Stimulated activated CD4-positive, alpha-beta T cell treated with anti-CD3 and anti-CD28 coated beads, Interleukin-1b, Interleukin-23, amount 100 ng/mL, for 1 hour (primary cell): ENCODE measurements at places on chromosomes 2 and 18.

GRCh38 chr2:194992648-194993047 is 664.4 kb upstream of the SLC39A10 start:
- DNase-seq, result no peak

DNA sequence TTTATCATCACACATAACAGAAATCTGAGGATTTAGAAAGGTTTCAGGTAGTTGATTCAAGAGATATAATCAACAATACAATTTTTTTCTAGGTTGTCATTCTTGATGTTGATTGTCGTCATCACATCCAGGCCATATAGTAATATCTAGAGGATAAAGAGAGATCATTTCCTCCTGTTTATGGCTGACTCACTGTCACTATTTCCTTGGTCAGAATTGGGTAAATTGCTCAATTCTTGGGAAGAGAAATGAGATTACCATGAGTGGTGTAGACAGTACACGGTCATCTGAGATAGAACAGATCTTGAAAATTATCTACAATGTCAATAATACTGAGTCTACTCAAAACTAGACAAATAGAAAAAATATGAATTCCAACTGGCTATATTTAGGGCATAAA is 78.8 kb downstream of the ZNF804A start:
- DNase-seq, result no peak

DNA sequence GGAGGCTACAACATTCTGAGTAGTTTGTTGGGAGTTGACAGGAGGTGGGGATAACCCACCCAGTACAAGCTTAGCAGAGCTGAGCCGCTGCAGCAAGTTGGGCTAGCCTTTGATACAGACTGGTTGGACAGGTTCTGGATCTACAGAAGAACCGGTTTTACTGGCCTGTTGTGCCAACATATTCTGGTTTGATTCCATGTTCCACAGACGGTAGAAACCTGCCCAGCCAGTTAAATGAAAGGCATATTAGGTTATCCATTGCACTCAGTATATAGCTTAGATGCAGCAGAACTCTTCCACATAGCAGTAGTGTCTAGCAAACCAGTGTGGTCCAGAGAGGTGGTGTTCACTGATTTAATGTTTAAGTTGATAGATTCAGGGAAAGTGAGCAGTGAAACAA is 19.3 kb upstream of the RBBP8 start:
- DNase-seq, result no peak

DNA sequence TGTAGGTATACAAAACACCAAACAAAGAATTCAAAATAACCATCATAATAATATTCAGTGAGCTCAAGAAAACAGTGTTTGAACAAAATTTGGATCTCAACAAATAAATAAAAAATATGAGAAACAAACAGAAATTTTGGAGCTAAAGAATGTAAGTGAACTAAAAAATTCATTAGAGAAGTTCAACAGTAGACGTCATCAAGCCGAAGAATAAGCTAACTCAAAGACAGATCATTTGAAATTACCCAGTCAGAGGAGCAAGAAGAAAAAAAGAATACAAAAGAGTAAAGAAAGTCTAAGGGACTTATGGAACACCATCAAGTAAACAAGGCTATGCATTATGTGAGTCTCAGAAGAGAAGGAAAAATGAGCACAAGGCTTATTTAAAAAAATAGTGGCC is 16.6 kb upstream of the SPP2 start:
- DNase-seq, result no peak

- no peak for DNase-seq
Observed at GRCh38 chr2:138036522-138036921, 72.2 kb downstream of the HNMT start.

GRCh38 chr2:18213986-18214385 is 335.5 kb downstream of the KCNS3 start:
- no peak for DNase-seq

- no peak for DNase-seq
Observed at GRCh38 chr2:136215908-136216472, 98.0 kb upstream of the CXCR4 start.

DNA sequence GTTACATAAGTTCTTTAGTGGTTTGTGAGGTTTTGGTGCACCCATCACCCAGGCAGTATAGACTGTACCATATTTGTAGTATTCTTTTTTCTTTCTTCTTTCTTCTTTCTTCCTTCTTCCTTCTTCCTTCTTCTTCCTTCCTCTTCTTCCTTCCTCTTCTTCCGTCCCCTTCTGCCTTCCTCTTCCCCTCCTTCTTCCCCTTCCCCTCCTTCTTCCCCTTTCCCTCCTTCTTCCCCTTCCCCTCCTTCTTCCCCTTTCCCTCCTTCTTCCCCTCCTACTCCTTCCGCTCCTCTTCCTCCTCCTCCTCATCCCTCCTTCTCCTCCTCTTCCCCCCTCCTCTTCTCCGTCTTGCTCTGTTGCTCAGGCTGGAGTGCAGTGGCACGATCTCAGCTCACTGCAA is 41.6 kb downstream of the CAB39 start:
- no peak for DNase-seq

DNA sequence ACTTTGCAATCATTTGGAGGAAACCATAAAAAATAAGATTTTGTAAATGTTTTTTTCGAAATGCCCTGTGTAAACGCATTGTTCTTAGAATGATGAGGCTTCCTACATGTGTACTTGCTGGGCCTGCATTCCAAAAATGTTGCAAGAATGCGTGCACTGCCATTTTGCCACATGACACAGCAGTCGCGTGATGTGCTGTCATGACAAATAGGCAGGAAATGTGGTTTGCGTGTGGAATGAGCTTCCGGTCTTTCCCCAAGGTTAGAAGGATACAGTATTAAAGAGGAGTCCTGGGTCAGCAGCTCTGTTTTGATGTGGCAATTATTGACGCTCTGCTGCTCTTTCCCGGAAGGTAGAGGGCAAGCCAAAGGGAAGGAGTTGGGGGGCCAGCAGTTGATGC is 18.1 kb upstream of the SERPINB2 start:
- no peak for DNase-seq

GRCh38 chr2:96869281-96869821 is 529 bp downstream of the SEMA4C start:
- DNase-seq, result no peak

- DNase-seq, result no peak
Observed at GRCh38 chr18:8699948-8700347, 5.4 kb upstream of the MTCL1 start.

DNA sequence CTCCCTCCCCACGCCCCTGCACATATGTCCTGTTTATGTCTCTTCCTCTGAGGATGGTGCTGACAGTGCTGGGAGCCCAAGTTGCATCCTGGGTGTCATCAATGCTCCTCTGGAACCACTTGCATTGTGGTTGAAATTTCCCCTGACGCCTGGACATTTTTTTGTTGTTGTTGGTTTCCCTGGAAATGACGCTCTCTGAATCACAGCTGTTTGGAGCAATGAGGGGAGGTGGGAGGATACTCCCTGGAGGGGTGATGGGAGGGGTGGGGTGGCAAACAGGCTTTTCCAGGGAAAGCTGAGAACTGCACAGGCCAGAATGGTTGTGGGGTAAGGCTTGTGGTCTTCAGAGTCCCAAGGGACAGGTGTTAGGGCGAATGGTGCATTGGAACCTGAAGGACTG is 29.6 kb downstream of the CELF4 start:
- no peak for DNase-seq

DNA sequence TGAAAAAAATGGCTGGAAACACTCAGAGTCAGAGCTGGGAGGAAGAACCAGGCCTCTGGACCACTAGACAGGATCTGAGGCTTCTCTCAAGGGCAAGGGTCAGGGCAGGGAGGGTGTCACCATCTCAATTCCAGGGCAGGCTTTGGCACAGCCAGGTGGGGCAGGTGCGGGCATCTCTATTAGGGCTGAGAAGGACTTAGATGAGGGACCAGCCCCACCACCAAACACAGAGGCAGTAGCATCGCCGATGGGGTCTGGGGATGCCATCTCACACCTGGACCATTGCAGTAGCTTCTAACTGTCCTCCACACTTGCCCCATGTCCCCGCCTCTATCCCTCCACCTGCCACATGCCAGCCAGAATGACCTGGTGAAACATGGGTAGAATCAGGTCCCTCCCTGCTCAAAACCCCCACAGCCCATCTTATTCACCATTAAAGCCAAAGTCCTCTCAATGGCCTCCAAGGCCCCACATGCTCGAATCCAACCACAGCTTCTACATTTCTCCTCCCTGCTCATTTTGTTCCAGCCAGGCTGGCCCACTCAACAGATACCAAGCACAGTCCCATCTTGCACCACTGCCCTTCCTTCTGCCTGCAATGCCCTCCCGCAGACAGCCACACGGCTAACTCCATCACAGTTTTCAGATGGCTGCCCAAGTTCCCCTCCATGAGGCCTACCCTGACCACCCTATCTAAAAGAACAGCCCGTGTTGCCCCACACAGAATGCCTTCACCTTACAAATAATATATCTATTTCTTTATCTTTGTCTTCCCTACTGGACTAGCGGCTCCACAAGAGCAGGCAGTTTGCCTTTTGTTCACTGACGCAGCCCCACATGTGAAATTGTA is 177.4 kb downstream of the SMAD2 start:
- DNase-seq, result no peak

DNA sequence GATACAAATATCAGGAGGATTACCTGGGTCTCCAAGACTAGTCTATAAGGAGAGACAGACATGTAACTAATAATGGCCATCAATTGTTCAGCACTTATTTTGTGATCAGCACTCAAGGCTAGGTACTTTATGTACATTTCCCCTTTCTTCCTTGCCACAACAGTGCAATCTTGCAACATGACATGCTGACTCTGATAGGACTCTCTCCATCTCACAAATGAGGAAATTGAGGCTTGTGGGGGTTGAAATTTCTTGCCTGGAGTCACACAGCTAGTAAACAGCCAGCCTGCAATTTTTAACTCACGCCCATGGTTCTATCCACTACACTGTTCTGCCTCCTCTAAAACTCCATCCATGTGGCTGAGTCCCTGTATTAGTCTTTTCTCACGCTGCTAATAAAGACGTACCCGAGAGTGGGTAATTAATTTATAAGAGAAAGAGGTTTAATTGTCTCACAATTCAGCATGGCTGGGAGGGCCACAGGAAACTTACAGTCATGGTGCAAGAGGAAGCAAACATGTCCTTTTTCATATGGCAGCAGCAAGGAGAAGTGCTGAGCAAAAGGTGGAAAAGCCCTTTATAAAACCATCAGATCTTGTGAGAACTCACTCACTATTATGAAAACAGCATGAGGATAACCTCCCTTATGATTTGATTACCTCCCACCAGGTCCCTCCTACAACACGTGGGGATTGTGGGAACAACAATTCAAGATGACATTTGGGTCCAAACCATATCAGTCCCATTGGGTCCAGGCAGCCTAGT is 302.4 kb downstream of the PLCL1 start:
- DNase-seq, result no peak

- DNase-seq, result no peak
Observed at GRCh38 chr2:90076311-90076710, 1384.8 kb downstream of the RPIA start.

- no peak for DNase-seq
Observed at GRCh38 chr2:3638456-3638810, 19.6 kb upstream of the ALLC start.

DNA sequence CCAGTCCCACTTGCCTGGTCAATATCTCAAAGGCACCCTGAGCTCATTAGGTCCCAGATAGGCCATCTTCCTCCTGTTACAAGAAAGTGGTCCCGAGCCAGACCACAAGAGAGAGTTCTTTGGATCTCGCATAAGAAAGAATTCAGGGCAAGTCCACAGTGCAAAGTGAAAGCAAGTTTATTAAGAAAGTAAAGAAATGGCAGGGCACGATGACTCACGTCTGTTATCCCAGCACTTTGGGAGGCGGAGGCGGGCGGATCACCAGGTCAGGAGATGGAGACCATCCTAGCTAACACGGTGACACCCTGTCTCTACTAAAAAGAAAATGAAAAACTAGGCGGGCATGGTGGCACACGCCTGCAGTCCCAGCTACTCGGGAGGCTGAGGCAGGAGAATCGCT is 10.8 kb upstream of the SMAD7 start:
- no peak for DNase-seq

DNA sequence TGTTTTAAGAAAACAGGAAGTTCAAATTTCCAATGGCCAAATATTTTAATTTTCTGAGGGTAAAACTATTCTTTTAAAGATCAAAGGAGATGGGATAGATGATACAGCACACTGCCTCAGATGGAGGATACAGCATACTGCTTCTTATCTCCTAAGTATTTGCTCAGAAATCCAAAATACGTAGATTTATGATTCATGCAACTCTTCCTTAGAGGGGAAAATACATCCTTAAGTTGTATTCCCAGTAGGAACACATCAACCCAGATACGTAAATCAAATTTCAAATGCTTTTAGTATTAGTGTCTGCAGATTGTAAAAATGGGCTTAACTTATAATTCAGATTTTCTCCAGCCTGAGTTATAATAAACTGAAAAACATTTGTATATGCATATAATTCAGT is 235.2 kb downstream of the ZNF385B start:
- no peak for DNase-seq

DNA sequence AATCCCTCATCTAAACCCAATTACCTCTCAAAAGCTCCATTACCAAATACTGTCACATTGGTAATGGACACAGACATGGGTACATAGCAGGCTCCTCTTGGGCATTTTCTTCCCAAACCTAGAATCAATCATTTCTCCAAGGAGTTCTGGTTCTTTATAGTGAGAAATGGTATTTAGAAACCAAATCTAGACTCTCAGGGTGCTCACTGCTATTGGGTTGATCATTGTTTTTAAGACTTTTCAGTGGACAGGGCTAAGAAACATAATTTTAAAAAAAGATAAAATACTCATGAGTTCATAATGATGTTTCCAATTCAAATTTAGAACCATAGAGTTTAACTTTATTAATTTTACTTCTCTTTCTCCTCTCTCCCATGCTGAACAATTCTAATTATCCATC is 9.4 kb upstream of the GLI2 start:
- no peak for DNase-seq

- DNase-seq, result no peak
Observed at GRCh38 chr2:233845301-233846060, 8.9 kb downstream of the HJURP start.
